Muscle of back (tissue), 13 donors: ENCODE measurements at places on chromosomes 7 and 10.

GRCh38 chr7:140696024-140696679 lies 356 bp upstream of the NDUFB2 start:
- DNase-seq = peak; percentile 55

DNA sequence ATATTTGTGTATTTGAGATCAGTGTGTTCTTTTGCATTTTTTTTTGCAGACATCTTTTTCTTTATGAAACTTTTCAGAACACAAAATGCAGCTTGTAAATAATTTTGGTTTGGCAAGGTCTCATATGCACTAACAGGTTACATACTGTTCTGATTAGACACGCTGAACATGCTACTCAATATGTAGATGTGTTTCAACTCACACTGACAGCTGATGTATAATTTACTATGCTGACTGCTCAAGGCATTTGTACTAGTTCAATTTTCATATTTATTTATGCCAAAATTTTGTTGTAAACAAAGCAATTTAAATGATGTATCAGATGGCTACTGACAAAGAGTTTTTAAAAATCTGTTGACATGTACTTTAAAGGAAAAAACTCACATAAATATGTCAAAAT lies 123.8 kb downstream of the TFEC start:
- no peak for DNase-seq

DNA sequence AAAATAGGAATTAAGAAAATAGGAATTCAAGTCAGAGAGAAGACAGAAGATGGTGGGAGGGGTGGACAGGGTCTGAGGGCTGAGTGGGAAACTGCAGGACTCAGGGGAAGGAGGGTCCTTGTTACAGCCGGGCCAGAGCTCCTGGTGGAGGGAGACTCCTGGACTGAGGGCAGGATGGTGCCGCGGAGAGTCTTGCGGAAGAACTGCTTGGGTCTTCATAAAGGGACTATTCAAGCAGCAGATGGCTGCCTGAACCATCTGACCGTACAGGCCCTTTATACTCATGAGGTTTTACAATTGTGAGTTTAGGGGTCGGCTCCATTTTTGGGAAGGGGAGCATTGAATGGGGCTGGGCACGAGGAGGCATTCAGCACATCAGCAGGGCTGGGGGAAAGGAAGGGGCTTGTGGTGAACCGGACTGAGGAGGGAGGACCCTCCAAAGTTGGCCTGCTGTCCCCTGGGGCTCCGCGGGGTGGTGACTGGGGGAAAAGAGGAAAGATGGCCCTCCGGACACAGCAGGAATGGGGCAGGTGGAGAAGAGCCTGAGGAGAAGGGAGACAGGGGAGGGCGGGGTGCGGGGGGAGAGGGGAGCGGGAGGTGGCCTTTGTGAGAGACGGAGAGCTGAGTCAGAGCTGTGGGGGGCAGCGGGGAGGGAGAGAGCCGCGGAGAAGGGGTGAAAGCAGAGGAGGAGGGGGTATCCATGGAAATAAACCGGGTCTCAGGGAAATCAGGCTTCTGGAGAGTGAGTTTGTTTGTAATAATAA lies 1.5 kb downstream of the FAM131B start:
- DNase-seq = no peak

- DNase-seq = no peak
Observed at GRCh38 chr10:101216207-101217043, 12.8 kb downstream of the LBX1 start.

DNA sequence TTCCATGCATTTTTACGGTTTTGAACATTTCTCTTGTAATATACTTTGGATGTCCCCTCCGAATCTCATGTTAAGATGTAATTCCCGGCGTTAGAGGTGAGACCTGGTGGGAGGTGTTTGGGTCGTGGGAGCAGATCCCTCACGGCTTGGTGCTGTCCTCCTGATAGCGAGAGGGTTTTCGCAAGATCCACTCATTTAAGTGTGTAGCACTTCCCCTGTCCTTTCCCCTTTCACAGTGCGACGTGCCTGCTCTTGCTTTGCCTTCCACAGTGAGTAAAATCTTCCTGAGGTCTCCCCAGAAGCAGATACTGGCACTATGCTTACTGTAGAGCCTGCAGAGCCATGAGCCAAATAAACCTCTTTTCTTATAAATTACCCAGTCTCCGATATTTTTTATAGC lies 6.6 kb downstream of the GPR141 start:
- no peak for DNase-seq

DNA sequence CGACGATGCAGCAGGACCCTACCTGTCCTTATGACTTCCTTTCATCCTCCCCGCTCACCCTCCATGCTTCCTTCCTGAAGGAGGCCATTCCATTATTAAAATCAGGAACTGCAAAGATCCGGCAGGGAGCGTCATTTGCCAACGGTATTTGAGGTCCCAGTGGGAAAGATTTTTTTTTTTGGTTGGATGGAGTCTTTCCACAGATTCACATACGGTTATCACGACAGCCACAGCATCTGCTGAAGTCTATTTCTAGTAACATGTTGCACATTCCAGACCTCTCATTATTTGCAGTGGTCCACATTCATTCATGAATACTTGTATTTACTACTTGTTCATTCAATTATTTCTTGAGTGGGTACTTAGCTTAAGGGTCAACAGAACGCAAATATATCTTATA lies 94.7 kb upstream of the LYZL2 start:
- no peak for DNase-seq

DNA sequence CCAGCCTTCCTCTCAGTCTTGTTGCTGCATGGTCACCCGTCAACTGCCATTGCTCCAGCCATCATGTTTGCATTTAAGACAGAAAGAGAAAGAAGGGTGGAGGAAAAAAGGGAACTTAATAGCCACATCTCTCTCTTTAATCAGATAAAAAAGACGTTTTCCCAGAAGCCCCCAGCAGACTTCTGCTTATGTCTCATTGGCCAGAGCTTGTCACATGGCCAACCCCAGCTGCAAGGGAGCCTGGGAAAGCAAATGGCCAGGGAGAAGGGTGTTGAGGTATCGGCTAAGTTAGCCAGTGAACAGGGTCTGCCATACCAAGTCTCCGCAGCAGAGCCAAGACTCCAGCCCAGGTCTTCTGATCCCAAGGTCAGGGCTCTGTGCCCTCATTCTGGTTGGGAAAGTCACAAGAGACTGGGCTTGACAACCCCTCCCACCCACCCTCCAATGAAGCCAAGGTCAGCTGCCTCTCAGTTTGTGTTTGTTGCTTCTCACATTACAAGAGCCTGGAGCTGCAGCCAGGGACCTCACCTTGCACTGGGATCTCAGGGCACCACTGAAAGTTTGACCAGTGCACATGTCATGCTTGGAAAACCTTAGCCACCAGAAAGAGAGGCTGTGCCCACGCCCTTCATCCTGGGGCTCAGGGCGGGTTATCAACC lies 80.3 kb upstream of the LYZL2 start:
- no peak for DNase-seq

DNA sequence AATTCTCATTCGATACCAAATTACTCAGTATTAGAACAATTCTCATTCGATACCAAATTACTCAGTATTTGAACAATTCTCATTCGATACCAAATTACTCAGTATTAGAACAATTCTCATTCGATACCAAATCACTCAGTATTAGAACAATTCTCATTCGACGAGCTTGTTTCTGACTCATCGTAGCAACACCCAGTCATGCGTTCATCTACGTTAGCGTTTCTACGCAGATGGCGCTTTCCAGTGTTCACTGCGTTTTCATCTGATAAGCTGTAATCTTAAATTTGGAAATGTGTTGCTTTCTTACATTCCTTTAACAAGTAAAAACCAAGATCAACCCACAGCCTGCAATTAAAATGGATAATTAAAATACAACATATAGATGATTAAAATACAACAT lies 276.3 kb downstream of the ZMYND11 start:
- no peak for DNase-seq
